AG08396 (cell line): ENCODE measurements at places on chromosomes 2 and 18.

- DNase-seq, result peak; percentile 81
These were observed 40.0 kb downstream of the BCL2L11 start for GRCh38 chr2:111160758-111161157.

- no peak for DNase-seq
These were observed 139.1 kb downstream of the NXPH2 start for GRCh38 chr2:138640921-138641676.

- DNase-seq, result no peak
These were observed 70.7 kb downstream of the EMX1 start for GRCh38 chr2:72988041-72988440.

GRCh38 chr2:240383871-240384700 is 51.4 kb upstream of the GPC1 start:
- no peak for DNase-seq

DNA sequence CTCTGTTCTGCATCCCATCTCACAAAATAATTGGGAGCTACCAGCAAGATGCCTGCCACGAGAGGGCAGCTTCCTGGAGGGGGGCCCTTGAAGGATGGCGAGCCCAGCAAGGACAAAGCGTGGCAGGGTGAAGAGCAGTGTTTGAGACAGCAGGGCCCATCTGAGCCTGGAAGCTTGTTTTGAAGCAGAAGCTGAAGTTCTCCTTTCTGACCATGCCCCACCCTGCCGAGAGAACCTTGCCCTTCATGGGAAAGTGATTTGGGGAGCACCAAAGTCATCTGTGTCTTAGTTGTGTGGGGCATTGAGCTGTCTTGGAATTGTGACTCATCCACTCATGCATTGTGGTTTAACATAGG is 216.3 kb downstream of the BCL11A start:
- DNase-seq, result no peak

DNA sequence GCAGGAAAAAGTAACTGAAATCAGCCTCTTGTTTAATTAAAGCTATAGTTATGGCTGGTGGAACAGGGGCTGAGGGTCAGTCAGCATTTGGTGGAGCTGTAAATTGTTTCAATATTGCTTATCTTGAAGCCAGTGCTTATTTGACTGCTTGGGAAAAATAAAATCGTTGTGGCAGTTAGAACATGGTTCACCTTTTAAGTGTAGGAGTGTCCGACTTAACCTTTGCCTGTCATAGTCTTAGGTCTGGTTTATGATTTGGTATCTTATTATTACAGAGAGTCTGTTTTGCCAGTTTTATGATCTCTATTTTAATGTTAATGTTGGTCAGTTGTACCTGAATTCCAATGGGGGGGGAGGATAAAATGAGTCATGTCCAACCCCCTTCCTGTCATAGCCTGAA is 27.2 kb upstream of the NOL4 start:
- no peak for DNase-seq

- DNase-seq, result no peak
These were observed 4.6 kb downstream of the RPS27A start for GRCh38 chr2:55236992-55237543.

- DNase-seq, result no peak
These were observed 144.5 kb downstream of the EXOC6B start for GRCh38 chr2:72681016-72681995.

GRCh38 chr2:203480623-203481022 is 54.5 kb downstream of the RAPH1 start:
- no peak for DNase-seq

GRCh38 chr2:24418166-24418841 is 58.0 kb upstream of the ITSN2 start:
- DNase-seq, result no peak

GRCh38 chr2:99942561-99943347 is 199.6 kb downstream of the AFF3 start:
- no peak for DNase-seq

DNA sequence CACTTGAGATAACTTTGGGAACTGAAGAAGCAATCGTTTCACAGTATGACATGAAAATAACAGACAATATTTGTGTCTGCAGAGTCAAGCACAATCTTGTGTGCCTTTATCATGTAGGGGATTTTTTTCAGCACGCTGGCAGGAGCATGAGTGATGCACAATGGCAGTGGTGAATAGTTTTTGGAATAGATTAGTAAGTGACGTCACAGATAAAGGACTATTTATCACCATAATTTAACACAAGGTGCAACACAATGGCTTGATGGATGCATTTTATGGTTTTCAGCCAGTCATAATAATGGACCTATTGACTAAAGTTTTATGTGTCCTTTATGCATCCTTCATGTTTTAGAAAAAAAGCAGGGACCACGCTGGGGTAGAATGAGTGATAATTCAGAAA is 559.8 kb upstream of the FANCL start:
- DNase-seq, result no peak

DNA sequence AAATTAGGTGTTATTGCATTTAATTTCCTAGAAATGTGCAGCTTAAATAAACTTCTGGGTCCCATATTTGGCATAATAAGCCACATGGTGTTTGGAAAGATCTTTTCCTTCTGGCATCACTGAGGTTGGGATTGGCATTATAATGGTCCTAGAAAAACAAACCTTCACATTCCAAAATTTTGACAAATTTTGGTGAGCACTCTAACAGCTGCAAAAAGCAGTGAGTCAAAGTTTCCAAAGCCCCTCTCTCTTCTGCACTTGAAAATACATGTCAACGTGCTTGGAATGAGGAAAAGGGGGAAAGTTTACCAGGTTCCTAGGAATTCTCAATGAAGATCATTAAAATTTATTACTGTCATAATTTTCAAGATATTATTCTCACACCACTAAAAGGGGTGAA is 77.8 kb upstream of the STK17B start:
- DNase-seq, result no peak

GRCh38 chr2:158616480-158617000 is 159.8 kb downstream of the PKP4 start:
- DNase-seq, result no peak

GRCh38 chr18:24231773-24232735 is 93.2 kb downstream of the CABYR start:
- DNase-seq, result no peak

DNA sequence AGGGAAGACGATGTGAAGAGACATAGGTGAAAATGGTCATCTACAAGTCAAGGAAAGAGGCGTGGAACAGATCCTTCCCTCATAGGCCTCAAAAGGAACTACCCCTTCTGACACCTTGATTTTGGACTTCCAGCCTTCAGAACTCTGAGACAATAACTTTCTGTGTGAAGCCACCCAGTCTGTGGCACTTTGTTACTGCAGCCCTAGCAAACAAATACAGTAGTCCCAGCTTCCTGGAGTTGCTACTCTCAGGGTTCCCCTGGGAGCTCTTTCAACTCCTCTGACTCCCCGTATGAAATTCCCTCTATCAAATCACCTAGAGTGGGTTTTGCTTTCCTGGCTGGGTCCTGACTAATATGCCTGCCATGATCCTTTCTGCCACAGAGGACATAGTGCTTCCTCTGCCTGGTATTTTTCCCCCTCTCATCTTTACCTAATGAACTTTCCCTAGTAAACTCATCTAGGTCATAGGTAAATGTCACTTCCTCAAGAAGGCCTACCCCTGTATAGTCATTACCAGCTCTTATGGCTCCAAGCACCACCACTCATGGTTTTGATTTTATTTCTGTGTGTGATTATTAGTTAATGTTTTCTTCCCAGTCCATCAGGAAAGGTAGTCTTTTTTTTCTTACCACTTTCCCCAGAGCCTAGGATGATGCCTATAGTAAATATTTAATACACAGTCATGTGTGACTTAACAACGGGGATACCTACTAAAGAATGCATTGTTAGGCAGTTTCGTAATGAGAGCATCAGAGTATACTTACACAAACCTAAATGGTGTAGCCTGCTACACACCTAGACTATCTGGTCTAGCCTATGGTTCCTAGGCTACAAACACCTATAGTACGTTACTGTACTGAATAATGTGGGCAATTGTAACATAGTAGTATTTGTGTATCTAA is 111.5 kb upstream of the LGALSL start:
- DNase-seq, result no peak

- no peak for DNase-seq
These were observed 130.5 kb downstream of the LPIN1 start for GRCh38 chr2:11876889-11877288.

DNA sequence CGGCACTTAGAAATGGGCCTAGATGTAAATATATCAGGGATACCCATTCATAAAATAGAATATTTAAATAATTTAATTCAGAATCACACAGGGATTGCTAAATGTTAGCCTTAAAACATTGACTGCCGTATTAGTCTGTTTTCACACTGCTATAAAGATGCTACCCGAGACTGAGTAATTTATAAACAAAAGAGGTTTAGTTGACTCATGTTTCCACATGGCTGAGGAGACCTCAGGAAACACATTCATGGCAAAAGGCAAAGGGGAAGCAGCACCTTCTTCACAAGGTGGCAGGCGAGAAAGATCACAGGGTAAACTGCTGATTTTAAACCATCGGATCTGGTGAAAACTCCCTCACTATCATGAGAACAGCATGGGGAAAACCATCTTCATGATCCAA is 223.6 kb upstream of the GULP1 start:
- DNase-seq, result no peak

- DNase-seq, result no peak
These were observed 94.3 kb downstream of the MBD2 start for GRCh38 chr18:54130177-54130576.

- no peak for DNase-seq
These were observed 346.0 kb downstream of the CYRIA start for GRCh38 chr2:16319551-16320121.

GRCh38 chr18:35143622-35144596 is 96.9 kb upstream of the ZNF397 start:
- peak; percentile 65 for DNase-seq

- DNase-seq, result peak; percentile 82
These were observed 77.2 kb upstream of the NFU1 start for GRCh38 chr2:69514406-69514805.

- peak; percentile 61 for DNase-seq
These were observed 64.0 kb upstream of the ZEB2 start for GRCh38 chr2:144583741-144584453.

- no peak for DNase-seq
These were observed 117.4 kb upstream of the ID2 start for GRCh38 chr2:8564475-8564874.

DNA sequence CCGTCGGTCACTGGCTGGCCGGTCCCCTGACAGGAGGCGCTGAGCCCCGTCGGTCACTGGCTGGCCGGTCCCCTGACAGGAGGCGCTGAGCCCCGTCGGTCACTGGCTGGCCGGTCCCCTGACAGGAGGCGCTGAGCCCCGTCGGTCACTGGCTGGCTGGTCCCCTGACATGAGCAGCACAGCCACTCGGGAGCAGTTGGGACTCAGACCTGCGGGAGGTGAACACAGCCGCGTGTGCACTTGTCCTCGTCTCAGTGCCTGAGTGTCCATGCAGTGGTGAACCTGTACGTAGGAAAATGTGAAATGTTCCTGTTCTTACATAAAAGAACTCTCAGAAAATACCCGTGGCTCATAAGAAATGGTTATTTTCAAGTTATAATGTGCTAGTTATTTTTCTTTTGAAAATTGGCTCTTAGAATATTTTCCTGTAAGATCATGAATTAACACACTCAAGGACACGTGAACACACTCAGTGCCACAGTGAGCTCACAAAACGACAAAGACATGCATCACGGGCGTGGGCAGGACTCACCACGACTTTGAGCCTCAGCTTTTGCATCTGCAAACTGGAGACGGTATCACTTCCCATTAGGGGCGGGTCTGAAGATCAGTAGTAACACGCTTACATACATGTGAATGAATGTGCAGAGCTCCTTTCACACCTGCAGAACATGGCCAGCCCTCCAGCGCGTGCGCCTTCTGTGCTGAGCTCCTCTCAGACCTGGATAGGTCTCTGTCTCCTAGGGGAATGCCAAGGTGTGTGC is 21.1 kb upstream of the NFATC1 start:
- no peak for DNase-seq

DNA sequence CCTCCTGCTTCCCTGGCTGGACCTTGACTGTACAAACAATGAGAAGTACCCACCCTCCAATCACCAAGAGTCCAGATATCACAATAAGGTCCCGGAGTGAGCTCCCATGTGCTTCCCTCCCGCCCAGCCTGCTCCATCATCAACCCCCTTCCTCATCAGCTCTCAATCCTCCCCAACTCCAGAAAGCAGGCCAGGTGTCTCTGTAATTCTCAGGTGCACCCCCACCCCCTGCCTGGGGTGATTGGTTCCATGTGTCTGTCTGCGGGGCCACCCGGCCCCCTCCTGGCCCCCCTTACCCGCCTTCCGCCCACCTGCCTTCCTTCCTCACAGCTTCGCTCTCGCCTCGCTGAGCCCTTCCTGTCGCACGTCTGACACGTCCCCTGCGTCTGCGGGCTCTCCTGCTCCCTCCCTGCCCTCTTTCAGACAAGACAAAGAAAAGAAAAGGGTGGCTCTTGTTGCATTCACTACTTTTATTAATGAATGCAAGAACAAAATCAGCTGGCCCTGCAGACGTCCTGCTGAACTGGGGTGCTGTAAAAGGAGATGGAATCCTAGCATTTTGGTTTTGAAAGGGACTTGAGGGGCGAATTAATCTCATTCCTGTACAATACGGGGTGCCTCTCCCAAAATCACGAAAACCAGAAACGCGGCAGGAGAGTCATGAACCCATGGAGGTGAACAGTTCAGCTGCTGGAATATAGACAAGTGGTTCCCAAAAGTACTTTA is 26.5 kb upstream of the IGFBP2 start:
- DNase-seq, result no peak

GRCh38 chr2:212052412-212053159 is 486.0 kb downstream of the ERBB4 start:
- peak; percentile 50 for DNase-seq

DNA sequence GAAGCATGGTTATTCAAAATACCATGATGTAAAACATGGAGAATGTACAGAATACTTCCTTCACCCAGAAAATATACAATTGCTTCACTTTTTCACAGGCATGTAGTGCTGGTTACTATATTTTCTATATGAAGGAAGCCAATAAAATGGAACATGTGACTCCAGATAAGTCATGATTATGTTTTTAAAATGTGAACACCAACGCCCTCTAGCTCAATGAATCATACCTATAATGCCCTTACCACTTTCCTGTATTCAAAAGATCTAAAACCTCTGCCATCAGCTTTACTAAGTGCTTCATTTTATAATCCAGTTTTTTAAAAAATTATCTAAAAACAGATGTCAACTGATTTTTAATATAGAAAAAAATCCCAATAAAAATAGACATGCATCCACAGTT is 59.9 kb downstream of the SMAD2 start:
- DNase-seq, result no peak

- no peak for DNase-seq
These were observed 20.1 kb upstream of the RMDN2 start for GRCh38 chr2:37904993-37905392.

- DNase-seq, result no peak
These were observed 4.8 kb upstream of the ATP6V1C2 start for GRCh38 chr2:10716581-10716980.

DNA sequence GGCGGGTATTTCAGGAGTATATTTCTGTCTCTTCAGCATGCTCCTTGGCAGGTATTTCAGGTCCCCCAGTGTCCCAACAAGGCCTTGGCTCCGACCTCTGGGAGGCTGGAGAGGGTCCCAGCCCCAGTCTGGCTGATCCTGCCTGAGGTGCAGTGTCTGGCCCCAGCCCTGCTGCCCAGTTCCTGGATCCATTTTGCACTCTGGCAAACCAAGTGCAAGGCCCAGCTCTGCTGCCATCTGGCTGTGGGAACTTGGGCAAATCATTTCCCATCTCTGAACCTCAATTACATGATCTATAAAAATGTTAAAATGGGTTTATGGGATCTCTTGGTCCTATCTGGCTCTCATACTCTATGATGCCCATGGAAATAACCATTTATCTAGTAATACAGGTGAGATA is 63.6 kb downstream of the ZBTB7C start:
- no peak for DNase-seq
